ENCODE measurements at places on chromosomes 2 and 18.

- no peak overlapping the region for H3K4me3 ChIP-seq
- no peak for DNase-seq
- no peak overlapping the region for H3K27ac ChIP-seq
These were observed 2.6 kb upstream of the RNF149 start for GRCh38 chr2:101310834-101311695.

- peaks cover 17% of the 10 kb centered on the region for H3K4me1 ChIP-seq
- no peak overlapping the region for H3K4me3 ChIP-seq
- H3K36me3 ChIP-seq = no peaks in the 10 kb centered on the region
- no peak overlapping the region for H3K27ac ChIP-seq
These were observed 264.3 kb upstream of the RASGRP3 start for GRCh38 chr2:33212151-33212550.

DNA sequence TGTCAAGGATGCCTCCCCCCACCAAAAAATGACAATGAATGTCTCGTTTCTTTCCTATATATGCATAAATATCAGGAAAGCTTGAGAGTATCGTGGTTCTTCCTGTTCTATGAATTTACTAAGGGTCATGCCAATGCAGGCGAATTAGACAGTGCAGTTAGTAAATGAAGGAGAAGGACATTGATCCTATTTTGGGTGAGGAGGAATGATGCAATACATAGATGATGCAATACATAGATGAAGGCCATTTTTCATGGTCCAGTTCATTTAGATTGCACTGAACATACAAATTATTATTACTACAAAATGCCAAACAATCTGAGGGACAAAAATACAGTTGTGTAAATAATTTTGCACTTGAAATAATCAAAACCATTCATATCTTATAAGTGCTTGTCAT, 1265.0 kb downstream of the LRP1B start:
- H3K36me3 ChIP-seq = no peaks in the 10 kb centered on the region
- no peak overlapping the region for H3K4me3 ChIP-seq
- no peak overlapping the region for H3K27ac ChIP-seq
- H3K27me3 ChIP-seq = no peaks in the 10 kb centered on the region
- no peaks in the 10 kb centered on the region for H3K4me1 ChIP-seq

GRCh38 chr2:56889738-56890137, 705.9 kb downstream of the CCDC85A start:
- H3K36me3 ChIP-seq = no peaks in the 10 kb centered on the region
- H3K4me1 ChIP-seq = no peaks in the 10 kb centered on the region
- H3K27me3 ChIP-seq = no peaks in the 10 kb centered on the region
- DNase-seq = no peak

- no peak for DNase-seq
- no peaks in the 10 kb centered on the region for H3K27me3 ChIP-seq
- peak within 1 kb of the TSS; percentile 63 for H3K27ac ChIP-seq
- H3K36me3 ChIP-seq = no peaks in the 10 kb centered on the region
- H3K4me1 ChIP-seq = peaks cover 18% of the 10 kb centered on the region
- peak within 1 kb of the TSS; percentile 50 for H3K4me3 ChIP-seq
These were observed at the start of gene PDE1A for GRCh38 chr2:182426918-182427240. Gene PDE1A, minus strand, starts transcription at chr2:182427036.
